Activated CD4-positive, alpha-beta T cell treated with anti-CD3 and anti-CD28 coated beads for 4 hours (primary cell): ENCODE measurements at places on chromosomes 16 and 17.

- peak; percentile 69 for DNase-seq
These were observed 9.3 kb downstream of the RIPOR1 start for GRCh38 chr16:67537636-67538591.

DNA sequence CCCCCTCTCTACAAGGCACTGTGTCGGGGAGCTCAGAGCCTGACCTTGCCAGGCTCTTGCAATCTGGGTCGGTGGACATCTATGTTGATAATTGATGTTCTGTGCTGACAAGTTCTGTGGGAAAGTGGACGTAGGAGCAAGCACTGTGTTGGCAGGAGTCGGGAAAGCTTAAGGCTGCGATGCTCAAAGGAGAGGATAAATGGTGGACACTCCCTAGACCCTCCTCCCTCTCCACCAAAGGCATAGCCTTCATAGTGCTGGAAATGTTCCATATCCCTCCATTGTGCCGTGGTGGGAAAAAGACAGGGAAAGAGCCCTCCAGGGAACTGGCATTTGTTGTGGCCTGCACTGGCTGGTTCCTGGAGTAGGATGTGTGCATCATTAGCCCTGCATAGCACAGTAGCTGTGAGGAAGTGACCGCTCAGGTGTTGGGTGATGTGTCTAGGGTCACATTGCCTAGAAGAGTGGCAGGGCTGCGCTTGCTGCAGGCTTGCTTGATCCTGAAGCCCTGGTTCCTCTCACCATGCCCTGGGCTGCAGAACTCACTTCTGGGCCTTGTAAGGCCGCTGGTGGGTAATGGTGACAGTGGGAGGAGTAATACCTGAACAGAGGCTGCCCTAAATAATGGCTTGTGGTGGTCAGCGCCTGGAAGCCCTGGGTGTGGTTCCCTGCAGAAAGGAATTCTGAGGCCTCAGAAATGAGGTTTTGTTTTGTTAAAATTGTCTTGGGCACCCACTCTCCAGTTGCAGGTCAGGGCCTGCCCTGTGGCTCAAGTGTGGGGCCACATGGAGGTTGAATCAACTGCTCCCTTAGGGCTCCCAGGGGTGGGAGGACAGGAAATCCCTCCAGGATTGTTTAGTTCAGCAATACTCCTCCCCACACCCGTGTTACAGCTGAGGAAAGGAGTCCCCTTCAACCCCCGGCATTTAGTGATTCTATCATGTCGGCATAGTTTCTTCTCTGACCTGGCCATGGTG, 62.6 kb downstream of the KSR1 start:
- DNase-seq: no peak

DNA sequence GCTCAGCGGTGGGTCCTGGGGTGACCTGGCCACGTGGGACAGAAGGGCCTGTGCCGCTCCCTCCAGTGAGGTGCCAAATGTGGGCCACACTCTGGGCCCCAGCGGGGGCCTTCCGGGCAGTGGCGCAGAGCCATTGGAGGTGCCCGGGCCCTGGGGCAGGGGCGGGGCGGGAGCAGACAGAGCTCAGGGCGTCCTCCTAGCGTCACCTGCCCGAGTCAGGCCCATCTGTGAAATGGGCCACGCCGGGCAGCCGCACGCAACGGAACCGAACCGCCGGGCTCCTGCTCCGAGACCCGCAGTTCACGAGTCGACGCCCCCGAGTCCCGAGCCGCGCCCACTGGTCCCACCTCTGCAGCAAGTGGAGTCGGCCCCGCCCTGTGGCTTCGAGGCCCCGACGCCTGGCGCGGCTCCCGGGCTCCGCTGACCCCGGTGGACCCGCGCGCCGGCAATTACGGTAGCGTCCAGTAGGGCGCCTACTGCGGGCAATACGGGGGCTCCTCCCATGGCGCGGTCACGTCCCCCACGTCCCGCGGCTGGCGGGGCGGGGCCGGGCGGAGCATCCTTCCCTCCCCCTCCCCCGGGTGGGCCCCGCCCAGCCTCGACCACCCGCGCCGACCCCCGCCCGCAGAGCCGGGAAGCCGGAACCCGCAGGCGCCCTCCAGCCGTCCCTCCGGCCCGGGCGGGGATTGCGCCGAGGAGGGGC, 1.9 kb downstream of the SLC16A3 start:
- DNase-seq: no peak

- DNase-seq: no peak
These were observed 7.1 kb downstream of the TEKT3 start for GRCh38 chr17:15334266-15334665.

GRCh38 chr17:79917902-79918484, 78.8 kb upstream of the CBX4 start:
- no peak for DNase-seq

DNA sequence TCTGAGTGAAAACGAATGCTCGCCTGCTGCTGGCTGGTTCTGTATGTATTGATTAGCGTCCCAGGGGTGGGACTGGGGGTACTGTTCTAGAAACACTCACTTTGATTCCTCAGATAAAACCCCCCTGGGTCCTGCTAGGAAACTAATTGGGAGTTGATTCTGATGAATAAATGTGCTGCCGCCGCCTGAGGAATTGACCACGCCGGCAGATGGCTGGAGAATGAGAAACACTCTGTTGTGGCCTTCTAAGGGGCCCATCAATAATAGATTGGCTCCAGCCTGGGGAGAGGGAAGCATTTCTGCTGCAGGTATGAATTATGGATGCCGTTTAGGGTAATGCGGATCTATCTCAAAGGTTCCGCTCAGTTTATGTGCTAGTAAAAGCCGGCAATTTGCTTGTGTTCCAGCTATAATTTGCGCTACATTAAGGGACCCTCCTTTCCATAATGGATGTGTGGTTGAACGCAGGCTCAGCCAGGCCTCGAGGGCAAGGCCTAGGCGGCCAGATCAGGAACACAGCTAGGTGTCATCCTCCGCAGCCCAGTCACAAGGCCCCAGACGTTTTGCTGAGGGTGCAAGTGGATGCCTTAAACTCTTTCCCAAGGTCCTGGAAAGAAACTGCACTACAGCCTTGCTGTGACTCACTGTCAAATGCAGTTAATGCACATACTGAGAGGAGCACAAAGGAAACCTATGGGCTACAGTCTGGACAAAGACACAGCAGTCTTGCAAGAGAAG, 132.2 kb upstream of the HS3ST2 start:
- no peak for DNase-seq

GRCh38 chr17:76707985-76708807, 2.6 kb downstream of the MXRA7 start:
- no peak for DNase-seq

GRCh38 chr16:85324488-85324887, 212.2 kb upstream of the CIBAR2 start:
- DNase-seq: no peak

DNA sequence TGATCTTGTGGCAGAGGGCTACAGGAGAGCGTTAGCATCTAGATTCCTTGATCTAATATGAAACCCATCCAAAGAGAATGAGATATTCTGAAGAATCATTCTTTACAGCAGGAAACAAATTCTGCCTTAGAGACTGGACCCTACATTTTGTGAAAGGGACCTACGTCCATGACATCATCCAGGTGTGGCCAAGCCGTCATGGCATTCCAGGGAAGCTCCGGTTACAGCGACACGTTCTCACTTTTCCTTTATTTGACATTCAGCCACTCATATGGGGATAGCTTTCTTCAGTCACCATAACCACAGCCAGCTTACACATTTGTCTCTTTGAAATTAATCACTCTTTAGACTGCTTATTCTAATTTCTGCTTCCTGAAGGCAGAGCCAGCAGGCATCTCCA, 408.1 kb downstream of the XYLT1 start:
- DNase-seq: no peak

GRCh38 chr16:55529018-55529417, 20.1 kb downstream of the LPCAT2 start:
- no peak for DNase-seq

- no peak for DNase-seq
These were observed 7.9 kb downstream of the STAC2 start for GRCh38 chr17:39217734-39218369.

- DNase-seq: no peak
These were observed 34.0 kb downstream of the DGKE start for GRCh38 chr17:56867948-56868376.

DNA sequence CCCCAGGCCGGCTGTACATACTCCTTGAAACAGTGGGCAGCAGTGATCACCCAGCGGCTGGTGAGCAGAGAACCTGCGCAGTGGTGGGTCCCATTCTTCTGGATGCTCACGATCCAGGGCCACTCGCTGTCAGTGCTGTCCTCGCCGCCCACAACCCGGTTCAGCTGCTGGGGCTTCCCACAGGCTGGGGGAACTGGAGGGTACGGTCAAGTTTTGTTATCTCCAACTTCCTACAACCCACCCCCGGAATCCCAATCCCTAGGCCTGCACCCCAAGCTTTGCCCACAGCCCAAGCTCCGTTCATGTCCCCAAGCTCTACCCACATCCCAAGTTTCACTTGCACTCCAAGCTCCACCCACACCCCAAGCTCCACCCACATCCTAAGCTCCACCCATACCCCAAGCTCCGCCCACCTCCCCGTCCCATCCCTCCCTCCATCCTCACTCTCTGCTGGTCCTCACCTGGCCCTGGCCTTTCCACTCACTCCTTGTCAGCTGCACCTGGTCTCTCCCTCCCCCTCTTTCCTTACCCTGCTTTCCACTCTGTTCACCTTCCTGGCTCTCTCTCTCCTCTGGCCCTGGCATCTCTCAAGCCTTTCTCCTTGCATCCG, 1.8 kb downstream of the PRSS22 start:
- no peak for DNase-seq

DNA sequence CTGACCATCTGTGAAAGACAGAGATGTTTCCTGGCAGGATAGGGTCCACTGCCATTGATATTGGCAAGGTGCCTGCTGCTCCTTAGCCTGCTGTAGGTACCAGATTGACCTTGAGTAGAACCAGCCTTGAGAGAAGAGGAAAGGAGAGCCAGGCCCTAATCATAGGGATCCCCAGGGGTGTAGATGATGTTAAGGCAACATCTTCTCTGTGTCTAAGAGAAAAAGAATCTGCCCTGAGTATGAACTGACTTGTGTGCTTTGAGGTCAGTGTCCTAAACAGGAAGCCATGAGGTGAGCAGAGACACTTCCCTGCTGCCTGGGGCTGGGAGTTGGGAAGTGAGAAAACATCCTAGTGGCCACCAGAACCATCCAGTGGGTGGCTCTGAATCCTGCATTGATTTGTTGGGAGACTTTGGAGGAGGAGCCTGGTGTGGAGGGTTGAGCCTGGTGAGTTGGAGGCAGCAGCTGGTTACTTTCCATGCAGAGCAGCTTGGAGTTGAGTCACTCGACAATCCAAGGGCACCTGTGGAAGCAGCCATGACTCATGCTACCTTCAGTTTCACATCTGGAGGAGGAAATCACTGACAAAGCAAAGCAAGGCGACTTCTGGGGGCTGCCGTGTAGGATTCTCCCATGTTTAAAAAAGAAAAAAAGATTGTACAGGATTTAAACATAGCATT, 47.8 kb downstream of the BMERB1 start:
- DNase-seq: peak; percentile 44

DNA sequence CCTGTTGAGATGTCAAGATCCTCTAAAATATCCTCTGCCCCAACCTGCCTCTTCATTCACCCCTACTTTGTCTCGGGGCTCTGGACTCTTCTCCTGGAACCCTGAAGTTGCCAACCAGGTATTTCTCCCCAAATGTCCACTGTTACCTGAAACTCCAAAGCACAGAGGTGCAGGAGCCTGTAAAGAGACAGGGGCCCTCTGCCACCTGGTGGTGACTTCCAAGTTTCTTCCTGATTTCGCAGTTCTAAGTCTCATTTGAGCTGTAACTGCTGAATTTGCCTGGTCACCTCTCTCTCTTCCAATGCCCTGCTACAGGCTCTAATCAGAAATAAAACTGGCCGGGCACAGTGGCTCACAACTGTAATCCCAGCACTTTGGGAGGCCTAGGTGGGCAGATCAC, 77.1 kb upstream of the RCVRN start:
- DNase-seq: no peak

GRCh38 chr17:42522263-42522790, 13.7 kb upstream of the NAGLU start:
- DNase-seq: no peak

- DNase-seq: peak; percentile 54
These were observed at the start of the genes CCDC78 and HAGHL for GRCh38 chr16:726438-727290. TSS of gene CCDC78 (minus strand) at chr16:726443. CDS start at chr16:726367, 76 bp downstream. TSS of gene HAGHL (plus strand) at chr16:727106. CDS start at chr16:727510, 404 bp downstream.

DNA sequence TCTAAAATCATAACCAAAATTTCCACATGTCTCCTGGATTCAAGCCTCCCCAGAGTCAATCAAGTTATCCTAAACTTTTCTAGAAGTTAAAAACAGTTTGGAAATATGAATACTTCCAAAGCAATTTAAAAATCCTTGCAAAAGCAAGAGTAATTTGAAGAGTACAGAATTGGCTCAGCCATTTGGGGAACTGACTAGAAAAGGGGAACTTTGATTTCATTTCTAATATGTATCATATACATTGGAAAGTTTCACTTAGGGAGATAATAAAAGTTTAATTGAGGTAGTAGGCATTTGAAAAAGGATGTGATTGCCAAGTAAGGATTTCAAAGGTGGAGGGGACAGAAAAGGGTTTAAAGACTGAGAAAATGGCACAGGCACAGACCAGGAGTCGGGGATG, 9.0 kb upstream of the SLFN12L start:
- no peak for DNase-seq

DNA sequence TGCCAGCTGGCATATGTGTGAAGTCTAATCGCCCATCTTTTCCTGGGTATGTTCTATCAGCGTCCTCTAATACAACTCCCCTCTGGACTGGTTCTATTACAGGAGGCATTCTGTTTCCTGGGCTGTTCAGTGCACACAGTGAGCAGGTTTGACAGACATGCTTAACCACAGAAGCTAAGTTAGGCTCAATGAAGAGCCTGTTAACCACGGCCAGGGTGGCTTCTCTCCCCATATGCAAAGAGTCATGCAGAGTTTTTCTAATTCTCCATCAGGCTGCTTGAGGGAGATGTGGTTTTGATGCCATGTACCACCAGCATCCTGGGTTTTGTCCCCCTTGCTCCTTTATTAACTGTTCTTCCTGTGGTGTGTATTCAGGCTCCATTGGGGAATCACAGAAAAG, 57.2 kb upstream of the ALOX12 start:
- no peak for DNase-seq

DNA sequence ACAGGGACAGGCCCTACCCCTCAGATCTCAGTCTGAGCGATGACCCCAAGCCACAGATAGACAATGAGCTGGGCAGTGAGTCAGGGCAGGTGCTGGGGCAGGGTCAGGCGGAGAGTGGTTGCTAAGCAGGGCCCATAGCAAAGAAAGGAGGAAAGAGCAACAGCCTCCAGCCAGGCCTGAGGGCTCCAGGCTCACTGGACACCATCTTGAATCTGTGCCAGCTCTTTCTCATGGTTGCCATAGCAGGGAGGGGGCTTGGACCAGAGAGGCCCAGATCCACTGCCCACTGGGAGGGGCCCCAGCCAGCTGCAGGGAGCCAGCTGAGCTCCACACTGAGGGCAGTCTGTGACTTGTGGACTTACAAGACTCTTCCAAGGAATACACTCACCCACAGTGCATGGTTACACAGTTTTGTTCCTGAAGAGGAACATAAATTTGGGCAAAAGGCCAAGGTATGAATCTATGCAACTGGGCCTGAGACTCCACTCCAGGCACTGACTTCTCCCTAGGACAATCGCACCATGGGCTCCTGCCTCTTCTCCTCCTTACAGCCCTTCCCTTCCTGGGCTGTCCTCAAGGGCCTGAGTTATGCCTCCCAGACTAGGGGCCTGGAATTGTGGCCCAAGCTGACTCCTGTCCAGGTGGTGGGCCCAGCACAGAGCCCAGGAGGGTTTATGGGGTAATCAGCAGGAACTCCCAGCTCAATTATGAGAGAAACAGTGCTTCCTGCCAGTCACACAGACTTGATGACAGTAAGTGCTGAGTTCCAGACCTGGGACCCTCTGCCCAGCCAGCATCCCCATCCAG, 59.9 kb downstream of the BEAN1 start:
- DNase-seq: no peak
